ENCODE measurements at places on chromosomes 4 and X.

- peak; percentile 60 for DNase-seq
Measured at GRCh38 chr4:37892641-37893040, 1.8 kb downstream of the TBC1D1 start.

GRCh38 chr4:96603641-96604040 is 763.7 kb downstream of the PDHA2 start:
- no peak for DNase-seq

DNA sequence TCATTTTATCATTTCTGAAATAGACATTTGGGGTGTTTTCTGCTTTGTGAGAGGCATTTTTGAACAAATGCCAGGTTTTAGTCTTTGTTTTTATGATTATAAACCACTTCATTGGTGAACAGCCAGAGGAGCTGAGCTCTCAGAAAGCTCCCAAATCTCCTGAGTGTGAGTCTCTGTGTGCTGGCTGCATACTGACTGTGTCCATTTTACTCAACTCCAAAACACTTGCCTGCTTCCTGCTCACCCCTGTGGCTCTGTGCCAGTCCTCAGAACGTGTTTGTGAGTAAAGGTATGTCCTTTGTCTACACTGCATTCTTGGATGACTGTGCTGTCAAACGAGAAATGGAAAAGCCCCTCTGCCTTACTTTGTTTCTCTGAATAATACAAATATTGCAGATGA is 5.4 kb upstream of the LRAT start:
- DNase-seq: no peak

- DNase-seq: no peak
Measured at GRCh38 chr4:5517372-5517771, 191.0 kb downstream of the EVC2 start.

DNA sequence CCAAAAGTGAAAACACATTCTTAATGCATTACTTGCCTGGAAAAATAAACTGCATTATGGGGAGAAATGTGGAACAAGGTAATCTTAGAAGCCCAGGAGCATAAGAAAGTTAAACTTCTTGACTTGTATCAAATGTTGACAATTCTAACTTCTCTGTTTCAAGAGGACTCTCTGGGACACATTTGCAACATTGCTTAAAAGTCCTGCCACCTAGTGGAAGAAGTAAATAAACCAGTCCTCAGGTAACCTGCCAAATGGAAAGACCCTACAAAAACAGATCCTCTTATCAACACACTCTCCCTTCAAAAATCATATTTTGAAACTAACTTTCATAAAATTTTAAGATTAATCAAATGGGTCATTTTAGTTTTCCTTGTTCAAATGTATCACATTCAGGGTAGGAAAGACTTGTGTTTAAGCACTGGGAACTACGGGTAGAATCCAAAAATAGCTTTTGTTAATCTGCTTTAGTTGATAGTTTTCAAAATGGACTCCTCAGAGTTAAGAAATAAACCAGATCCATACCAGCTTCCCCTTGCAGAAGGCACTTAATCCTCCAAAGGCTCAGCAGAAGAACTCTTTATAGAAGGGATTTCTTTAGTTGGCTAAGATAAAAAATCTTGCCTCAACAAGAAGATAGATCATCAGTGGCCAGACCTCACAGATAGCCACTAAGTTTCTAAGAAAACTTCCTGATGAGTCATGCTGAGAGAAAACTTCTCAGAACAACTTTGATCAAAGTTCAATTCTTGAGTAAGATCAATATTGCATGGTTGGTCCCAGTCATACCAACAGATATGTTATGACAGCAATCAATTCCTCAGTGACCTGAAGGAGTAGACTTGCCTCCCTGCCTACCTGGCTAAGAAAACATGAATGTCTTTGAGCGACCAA is 141.7 kb downstream of the HHIP start:
- no peak for DNase-seq

DNA sequence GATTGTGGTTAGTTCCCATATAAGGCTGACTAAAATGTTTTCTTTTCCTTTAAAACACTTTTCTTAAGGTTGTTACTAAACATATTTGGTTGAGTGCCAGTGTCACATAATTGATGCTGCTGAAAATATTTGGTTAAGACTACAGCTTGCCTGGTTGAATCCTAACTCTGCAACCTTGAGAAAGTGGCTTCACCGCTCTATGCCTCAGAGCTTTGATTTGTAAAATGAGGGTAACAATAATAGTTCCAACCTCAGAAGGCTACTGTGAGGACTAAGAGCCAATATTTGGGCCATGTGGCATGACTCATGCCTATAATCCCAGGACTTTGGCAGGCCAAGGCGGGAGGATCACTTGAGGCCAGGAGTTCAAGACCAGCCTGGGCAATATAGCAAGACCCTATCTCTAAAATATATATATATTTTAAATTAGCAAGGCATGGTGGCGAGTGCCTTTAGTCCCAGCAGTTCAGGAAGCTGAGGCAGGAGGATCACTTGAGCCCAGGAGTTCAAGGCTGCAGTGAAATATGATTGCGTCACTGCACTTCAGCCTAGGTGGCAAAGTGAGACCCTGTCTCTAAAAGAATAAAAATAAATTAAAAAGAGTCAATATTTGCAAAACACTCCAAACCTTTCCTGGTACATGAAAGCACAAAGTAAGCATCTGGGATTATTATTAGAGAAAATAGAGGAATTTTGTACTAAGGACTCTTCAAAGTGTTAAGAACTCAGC is 7.1 kb upstream of the NEIL3 start:
- no peak for DNase-seq

GRCh38 chr4:6526671-6527091 is 48.3 kb upstream of the MAN2B2 start:
- no peak for DNase-seq

DNA sequence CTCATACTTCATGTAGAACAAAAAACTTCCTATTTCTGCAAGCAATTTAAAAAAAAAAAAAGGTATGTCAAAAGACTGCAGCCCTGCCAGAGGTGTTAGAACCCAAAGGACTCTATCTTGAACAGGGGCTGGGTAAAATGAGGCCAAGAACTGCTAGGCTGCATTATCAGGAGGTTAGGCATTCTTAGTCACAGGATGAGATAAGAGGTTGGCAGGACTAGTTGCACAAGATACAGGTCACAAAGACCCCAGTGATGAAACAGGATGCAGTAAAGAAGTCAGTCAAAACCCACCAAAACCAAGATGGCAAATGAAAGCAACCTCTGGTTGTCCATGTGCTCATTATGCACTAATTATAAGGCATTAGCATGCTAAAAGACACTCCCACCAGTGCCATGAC is 104.1 kb downstream of the ANOS1 start:
- no peak for DNase-seq

- DNase-seq: no peak
Measured at GRCh38 chr4:61003301-61003700, 196.8 kb upstream of the ADGRL3 start.

- no peak for DNase-seq
Measured at GRCh38 chr4:37561803-37562207, 124.4 kb downstream of the RELL1 start.

- no peak for DNase-seq
Measured at GRCh38 chr4:5760246-5760645, 49.2 kb downstream of the EVC start.

DNA sequence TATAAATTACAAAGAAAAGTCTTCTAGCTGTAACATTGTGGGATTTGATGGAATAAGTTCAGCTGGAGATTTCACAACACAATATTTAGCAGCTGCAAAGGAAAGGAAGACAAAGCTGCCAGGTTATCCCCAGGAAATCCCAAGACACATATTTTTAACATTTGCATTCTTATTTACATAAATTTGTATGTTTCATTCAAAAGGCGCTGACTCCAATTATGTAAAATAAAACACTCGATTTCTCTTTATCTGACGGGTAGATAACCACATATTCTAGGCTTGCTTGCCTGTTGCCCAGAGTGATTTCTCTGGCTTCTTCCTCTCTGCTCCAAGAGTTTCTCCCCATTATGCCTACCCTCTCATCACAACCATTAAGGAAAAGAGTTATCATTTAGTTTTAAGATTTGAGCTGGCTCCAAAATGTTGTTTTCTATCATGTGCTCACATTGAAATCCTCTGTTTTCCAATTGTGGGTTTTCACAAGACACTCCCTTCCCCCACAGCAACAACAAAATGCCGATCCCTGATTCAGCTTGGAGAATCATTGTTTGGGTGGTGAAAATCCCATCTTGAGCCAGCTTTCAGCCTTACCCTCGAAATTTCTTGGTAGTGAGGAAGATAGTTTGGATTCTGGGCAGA is 128.2 kb upstream of the RASGEF1B start:
- no peak for DNase-seq

GRCh38 chr4:24604558-24605214 is 20.3 kb upstream of the DHX15 start:
- DNase-seq: no peak

GRCh38 chrX:40103565-40104323 is 6.0 kb upstream of the BCOR start:
- DNase-seq: no peak

Measured in activated naive CD4-positive, alpha-beta T cell treated with anti-CD3 and anti-CD28 coated beads for 36 hours (primary cell).